Fibroblast of lung (primary cell): ENCODE measurements at places on chromosomes 7 and 10. TPM values are rescaled to one million over a fixed set of nuclear protein-coding genes. Genes with fewer than 3 reads are reported as not detected.

DNA sequence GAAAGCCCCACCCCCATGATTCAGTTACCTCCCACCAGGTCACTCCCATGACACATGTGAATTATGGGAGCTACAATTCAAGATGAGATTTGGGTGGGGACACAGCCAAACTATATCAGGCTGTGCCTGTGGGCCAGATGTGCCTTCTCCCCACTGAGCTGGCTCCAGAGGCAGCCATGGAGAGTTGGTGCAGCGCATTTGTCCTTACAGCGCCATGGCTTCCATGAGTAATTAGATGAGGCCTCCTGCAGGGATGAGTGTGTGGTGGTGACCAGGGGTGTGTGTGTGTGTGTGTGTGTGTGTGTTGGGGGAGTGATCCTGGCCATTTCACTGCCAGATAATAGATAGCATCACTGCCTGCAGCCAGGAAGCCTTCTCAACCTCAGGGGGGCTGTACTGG, 94.6 kb downstream of the FANK1 start:
- no peak overlapping the region for H3K27ac ChIP-seq
- H3K4me3 ChIP-seq: no peak overlapping the region
- H3K27me3 ChIP-seq: no peaks in the 10 kb centered on the region
- no peaks in the 10 kb centered on the region for H3K36me3 ChIP-seq

GRCh38 chr7:151411551-151411950, 1.7 kb upstream of the WDR86 start:
- no peaks in the 10 kb centered on the region for H3K36me3 ChIP-seq
- no peak for DNase-seq
- H3K4me3 ChIP-seq: no peak overlapping the region
- peaks cover 41% of the 10 kb centered on the region for H3K27me3 ChIP-seq
- no peaks in the 10 kb centered on the region for H3K4me1 ChIP-seq

DNA sequence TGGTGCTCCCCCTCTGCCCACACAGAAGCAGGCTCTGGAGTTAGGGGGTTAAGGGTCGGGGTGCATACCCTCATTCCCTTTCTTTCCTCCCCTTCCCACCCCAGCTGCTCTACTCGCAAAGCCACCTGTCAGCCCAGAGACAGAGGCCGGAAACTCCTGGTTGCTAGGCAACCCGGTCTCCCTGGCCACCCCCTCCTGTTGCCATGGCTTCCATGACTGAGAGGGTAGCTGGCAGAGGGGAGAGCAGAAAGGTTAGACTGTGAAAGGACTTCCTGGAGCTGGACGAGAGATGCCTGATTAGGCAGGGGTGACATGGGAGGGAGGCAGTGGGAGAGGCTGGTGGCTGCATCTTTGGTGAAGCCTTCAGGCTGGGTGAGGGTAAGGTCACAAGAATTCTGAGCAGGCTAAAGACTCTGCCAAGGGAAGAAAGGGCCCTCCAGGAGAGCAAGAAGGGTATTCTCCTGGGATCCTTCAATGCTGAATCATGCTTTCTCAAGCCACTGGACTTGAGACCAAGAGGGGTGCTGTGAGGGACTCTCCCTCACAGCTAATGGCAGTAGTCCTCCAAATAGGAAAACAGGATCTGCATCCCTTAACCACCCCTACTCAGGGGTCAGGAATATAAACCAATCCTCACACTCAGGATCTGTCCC, 5.4 kb downstream of the PSD start:
- H3K4me3 ChIP-seq: no peak overlapping the region
- H3K27me3 ChIP-seq: peaks cover 66% of the 10 kb centered on the region
- no peaks in the 10 kb centered on the region for H3K4me1 ChIP-seq
- DNase-seq: no peak
- H3K27ac ChIP-seq: no peak overlapping the region

- H3K4me3 ChIP-seq: peak overlapping the region; percentile 55
- no peaks in the 10 kb centered on the region for H3K27me3 ChIP-seq
- peak; percentile 92 for DNase-seq
- peak overlapping the region; percentile 59 for H3K27ac ChIP-seq
- no peaks in the 10 kb centered on the region for H3K36me3 ChIP-seq
These were observed 1.4 kb downstream of the PTPRE start for GRCh38 chr10:127908106-127908958.

DNA sequence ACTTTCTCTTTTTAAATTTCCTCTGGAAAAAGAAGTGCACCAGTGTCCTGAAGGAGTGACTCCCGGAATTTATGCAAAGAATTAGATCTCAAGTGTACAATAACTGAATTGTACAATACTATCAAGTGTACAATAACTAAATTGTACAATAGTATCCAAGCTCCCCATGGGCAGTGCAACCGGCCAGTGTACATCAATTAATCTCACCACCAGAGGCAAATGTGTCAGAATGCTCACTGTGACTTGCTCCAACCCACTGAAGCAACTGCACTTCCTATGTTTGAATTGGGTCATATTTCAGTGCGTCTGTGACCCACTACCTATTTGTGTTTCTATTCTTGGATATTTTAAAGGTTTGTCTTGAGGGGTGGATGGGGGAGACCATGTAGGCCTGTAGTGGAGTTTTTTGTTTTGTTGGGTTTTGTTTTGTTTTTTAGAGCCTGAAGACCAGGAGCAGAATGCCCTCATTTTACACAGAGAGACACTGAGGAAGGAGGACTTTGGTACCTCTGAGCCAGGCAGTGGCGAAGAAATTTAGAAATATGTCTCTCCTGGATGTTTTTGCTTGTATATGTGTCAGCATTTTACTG, 78.5 kb upstream of the CTTNBP2 start:
- no peaks in the 10 kb centered on the region for H3K27me3 ChIP-seq
- no peak for DNase-seq
- no peak overlapping the region for H3K27ac ChIP-seq
- no peak overlapping the region for H3K4me3 ChIP-seq
- H3K36me3 ChIP-seq: no peaks in the 10 kb centered on the region

- H3K4me1 ChIP-seq: no peaks in the 10 kb centered on the region
- H3K27ac ChIP-seq: no peak overlapping the region
- H3K27me3 ChIP-seq: no peaks in the 10 kb centered on the region
- H3K36me3 ChIP-seq: no peaks in the 10 kb centered on the region
- H3K4me3 ChIP-seq: no peak overlapping the region
These were observed 453.9 kb downstream of the PTPRN2 start for GRCh38 chr7:158133515-158134271.

GRCh38 chr7:20407585-20408466, 77.1 kb downstream of the ITGB8 start:
- no peak overlapping the region for H3K27ac ChIP-seq
- no peaks in the 10 kb centered on the region for H3K27me3 ChIP-seq
- no peaks in the 10 kb centered on the region for H3K36me3 ChIP-seq
- peak; percentile 76 for DNase-seq
- H3K4me1 ChIP-seq: peaks cover 3% of the 10 kb centered on the region

Gene DGKB
- polyA plus RNA-seq: 0.06 and 0.31 TPM in 2 replicates

DNA sequence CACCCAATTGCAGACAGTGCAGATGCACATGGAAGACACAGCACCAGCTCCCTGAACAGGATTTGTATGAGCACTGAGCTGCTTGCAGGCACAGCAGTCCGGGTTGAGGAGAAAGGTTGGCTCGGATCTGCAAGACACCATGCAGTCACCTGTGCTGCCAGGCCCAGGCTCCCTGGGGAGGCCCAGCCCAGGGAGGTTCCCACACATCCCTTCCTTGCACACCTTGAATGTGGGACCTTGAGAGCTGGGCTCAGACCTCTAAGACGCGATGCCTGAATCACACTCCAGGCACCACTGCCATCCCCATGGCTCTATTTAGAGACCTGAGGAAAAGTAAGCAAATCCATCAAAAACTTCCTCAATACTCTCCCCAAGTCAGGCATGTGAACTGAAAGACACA, 397.7 kb downstream of the TCERG1L start:
- H3K27me3 ChIP-seq: no peaks in the 10 kb centered on the region
- no peak for DNase-seq
- H3K4me3 ChIP-seq: no peak overlapping the region
- H3K27ac ChIP-seq: no peak overlapping the region
- H3K36me3 ChIP-seq: no peaks in the 10 kb centered on the region

Gene PNLIP
- polyA plus RNA-seq: not detected in 2 replicates

DNA sequence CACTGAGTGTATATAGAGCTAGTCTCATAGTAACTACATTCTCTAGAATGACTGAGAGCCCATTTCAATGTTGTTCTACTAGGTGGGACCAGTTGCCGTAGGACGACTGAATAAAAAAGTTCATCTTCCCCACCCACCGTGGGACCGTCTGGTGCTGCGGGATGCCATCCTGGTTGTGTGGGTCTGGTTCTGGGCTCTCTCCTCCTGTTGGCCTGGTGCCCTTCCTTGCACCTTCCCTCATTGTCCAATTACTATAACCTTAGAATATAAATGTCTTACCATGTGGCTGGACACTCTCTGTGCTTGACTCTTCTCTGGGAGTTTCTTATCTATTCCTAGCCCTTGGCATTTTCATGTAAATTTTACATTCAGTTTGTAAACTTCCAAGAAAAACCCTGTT, 344.4 kb downstream of the TCERG1L start:
- no peaks in the 10 kb centered on the region for H3K4me1 ChIP-seq
- no peak for DNase-seq
- H3K27me3 ChIP-seq: no peaks in the 10 kb centered on the region
- H3K27ac ChIP-seq: no peak overlapping the region
- H3K36me3 ChIP-seq: no peaks in the 10 kb centered on the region

Gene GJD4
- polyA plus RNA-seq: not detected in 2 replicates

DNA sequence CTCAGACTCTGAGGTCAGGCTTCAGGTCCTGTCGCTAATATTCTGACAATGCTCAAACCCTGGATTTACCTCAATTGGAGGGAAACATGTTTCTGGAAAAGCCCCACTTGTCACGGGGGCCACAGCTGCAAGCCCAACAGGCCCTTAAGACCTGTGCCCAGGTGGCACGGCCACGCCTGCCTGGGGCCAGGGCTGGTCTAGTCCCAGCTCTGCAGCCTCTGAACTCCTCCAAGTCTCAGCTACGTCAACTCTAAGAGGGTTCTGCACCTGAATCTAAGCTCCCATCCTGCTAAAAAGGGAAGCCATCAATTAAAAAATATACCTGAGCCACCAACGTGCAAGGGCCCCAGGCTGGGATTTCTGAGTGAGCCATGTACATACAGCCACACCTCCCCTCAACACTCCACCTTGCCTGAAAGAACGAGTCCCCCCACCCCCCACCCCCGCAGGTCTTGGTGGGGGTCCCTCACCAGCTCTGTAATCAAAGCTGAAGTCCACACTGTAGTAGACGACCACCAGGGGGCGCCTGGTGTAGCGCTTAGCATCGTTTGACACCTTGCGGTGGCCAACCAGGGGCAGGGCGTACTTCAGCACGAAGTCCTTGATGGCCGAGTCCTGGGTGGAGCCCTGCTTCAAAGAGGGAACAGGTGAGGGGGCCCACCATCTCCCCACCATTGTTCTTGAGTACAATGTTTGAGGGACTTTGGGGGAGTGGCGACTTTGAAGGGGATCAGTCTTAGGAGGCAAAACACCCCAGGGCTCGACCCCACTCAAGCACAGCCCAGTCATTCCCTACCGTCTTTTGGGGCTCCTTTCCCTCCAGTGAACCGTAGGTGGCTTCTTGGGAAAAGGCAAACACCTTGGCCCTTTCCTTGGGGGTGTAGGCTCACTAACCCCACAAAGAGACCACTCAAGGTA, 22.6 kb downstream of the PDIA4 start:
- H3K27me3 ChIP-seq: no peaks in the 10 kb centered on the region
- H3K36me3 ChIP-seq: peaks cover 32% of the 10 kb centered on the region
- H3K4me3 ChIP-seq: no peak overlapping the region
- no peak overlapping the region for H3K27ac ChIP-seq
- DNase-seq: peak; percentile 74
- H3K4me1 ChIP-seq: peaks cover 2% of the 10 kb centered on the region

- no peak overlapping the region for H3K27ac ChIP-seq
- no peaks in the 10 kb centered on the region for H3K27me3 ChIP-seq
- no peaks in the 10 kb centered on the region for H3K36me3 ChIP-seq
- no peak for DNase-seq
These were observed 293.6 kb downstream of the DNAJB6 start for GRCh38 chr7:157630301-157630853.

DNA sequence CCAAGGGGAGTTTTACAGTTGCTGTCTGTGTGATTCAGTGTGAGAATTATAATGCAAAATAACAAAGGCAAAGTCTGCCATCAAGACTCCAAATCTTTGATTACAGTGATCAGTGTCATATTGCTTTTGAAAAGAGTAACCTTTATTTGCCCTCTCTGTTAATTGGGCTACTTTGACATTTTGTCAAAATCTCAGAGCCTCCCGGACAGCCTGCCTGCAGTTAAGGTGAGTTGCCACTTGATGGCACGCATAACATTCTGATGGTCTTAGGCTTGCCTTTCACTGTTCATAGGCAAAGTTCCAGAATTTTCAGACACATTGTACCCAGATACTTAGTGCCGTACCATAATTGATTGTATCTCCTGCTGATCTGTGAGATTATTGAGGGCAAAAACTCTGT, 253.5 kb downstream of the ABCA13 start:
- peak; percentile 10 for DNase-seq
- no peak overlapping the region for H3K27ac ChIP-seq
- no peaks in the 10 kb centered on the region for H3K4me1 ChIP-seq
- H3K27me3 ChIP-seq: no peaks in the 10 kb centered on the region

Gene TOMM7
- 275 and 279 TPM in 2 replicates for polyA plus RNA-seq

- no peak for DNase-seq
- H3K27me3 ChIP-seq: no peaks in the 10 kb centered on the region
- no peak overlapping the region for H3K4me3 ChIP-seq
These were observed 73.3 kb upstream of the FRMD4A start for GRCh38 chr10:14403881-14404623.

Gene ARHGEF35
- polyA plus RNA-seq: 1.1 and 1.9 TPM in 2 replicates

DNA sequence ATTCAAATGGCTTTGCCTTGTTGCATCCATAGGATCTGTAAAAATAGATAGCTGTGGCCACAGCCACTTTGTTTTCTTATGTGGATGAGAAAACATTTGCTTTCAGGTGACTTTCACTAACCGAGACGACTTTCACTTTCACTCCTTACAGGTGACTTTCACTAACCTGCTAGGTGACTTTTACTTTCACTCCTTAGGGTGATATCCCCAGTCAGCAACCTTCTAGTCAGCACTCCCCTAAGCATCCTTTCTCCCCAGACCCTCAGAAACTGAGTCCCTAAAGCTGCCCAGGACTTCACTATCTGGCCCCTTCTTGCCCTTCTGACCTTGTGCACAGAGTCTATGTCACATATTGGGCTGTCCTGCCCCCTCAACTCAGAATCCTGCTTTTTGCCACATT, 177.5 kb downstream of the RELN start:
- no peak for DNase-seq
- H3K27ac ChIP-seq: no peak overlapping the region
- H3K4me1 ChIP-seq: no peaks in the 10 kb centered on the region
- no peak overlapping the region for H3K4me3 ChIP-seq

Gene CRTAC1
- not detected in 2 replicates for polyA plus RNA-seq

- DNase-seq: no peak
- no peak overlapping the region for H3K4me3 ChIP-seq
- no peaks in the 10 kb centered on the region for H3K36me3 ChIP-seq
- H3K4me1 ChIP-seq: no peaks in the 10 kb centered on the region
These were observed 97.3 kb downstream of the ZNF680 start for GRCh38 chr7:64465551-64465950.

- no peak overlapping the region for H3K27ac ChIP-seq
- H3K36me3 ChIP-seq: no peaks in the 10 kb centered on the region
- no peak overlapping the region for H3K4me3 ChIP-seq
- DNase-seq: no peak
- no peaks in the 10 kb centered on the region for H3K4me1 ChIP-seq
These were observed 359.2 kb downstream of the PHF14 start for GRCh38 chr7:11332865-11333228.

GRCh38 chr7:44184873-44185446, 4.3 kb downstream of the GCK start:
- no peak overlapping the region for H3K4me3 ChIP-seq
- no peaks in the 10 kb centered on the region for H3K36me3 ChIP-seq
- no peak overlapping the region for H3K27ac ChIP-seq
- peaks cover 4% of the 10 kb centered on the region for H3K4me1 ChIP-seq
- no peak for DNase-seq
- peaks cover 12% of the 10 kb centered on the region for H3K27me3 ChIP-seq

Gene PTPRN2
- 0.54 and 0.70 TPM in 2 replicates for polyA plus RNA-seq

Gene SUPV3L1
- polyA plus RNA-seq: 31.8 and 37.6 TPM in 2 replicates

Gene SLIT1
- polyA plus RNA-seq: 0.01 and 0.02 TPM in 2 replicates
